Muscle of arm (tissue), 14 donors: ENCODE measurements at places on chromosomes 11 and 22. TPM values are rescaled to one million over a fixed set of nuclear protein-coding genes. Genes with fewer than 3 reads are reported as not detected.

- DNase-seq: no peak
Observed at GRCh38 chr11:106986673-106987072, 31.6 kb downstream of the GUCY1A2 start.

Gene SPI1
- polyA plus RNA-seq: 5.8 TPM

GRCh38 chr11:61764606-61765260 lies 12.3 kb downstream of the MYRF start:
- DNase-seq: no peak

DNA sequence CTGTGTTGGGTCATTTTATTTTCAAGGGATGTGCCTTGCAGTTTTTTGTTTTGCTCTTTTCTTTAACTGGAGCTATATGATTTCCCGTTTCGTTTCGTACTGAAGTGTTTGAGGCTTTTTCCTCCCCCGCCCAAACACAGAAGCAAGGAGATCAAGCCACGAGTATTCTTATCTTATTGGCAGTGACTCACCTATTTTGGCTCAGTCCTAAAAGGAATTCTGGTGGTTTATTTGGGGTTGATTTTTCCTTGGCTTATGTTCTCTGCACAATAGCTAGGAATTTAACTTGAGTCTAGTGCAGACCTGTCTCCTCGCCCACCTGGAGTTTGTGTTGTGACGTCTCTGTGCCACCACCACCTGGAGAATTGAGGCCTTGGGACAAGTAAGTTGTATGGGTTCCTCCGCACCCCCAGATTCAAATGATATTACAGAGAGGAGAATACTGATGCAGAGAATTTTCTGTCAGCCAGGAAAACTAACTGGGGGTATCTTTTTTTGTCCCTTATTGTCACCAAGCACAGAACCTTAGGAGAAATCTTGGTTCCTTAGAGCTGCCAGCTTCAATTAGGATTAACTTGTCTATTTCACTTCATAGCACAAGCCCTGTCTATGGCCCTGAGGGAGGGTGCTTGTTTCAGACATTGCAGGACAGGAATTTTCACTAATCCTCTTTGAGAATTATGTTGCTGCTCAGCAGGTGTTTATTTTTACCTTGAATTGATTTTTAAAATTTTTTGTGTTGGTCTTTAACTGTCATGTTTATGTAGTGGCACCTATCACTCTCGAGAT lies 90.4 kb upstream of the BIRC3 start:
- no peak for DNase-seq

Gene WBP2NL
- polyA plus RNA-seq: 1.8 TPM

DNA sequence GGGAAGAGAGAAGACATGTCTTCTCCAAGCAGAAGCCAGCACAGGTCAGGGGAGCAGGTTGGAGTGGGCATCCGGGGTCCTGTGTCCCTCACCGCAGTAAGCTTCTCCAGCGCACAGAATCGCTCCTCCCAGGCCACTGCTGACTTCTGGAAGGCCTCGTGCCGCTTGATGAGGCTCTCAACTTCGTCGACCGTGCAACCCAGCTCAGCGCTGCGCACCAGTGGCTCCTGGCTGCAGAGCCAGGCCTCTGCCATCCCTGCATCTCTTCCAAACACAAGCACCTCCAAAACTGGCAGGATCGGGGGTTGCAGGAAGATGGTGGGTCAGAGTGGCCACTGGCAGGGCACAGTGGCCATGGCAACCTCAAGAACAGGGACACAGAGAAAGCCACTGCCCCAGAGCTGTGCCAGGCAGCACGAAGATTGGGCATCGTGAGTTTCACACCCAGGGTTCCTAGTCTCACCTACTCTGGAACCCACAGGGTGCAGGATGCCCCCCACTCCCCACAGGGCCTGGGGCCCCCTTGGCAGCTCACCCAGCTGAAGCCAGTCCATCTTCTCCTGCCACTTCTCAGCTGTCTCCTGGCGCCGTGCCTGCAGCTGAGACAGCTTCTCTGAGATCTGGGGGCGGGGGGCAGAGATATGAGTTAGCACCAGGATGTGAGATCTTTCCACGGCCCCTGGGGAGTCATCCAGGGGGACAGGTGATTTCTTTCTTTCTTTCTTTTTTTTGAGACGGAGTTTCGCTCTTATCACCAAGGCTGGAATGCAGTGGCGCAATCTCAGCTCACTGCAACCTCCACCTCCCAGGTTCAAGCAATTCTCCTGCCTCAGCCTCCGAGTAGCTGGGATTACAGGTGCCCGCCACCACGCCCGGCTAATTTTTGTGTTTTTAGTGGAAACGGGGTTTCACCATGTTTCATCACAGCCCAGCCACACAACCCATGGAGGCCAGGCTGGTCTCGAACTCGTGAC lies 11.2 kb upstream of the RBM4B start:
- DNase-seq: no peak

Gene BATF2
- polyA plus RNA-seq: 1.3 TPM

Gene C11orf16
- polyA plus RNA-seq: not detected

DNA sequence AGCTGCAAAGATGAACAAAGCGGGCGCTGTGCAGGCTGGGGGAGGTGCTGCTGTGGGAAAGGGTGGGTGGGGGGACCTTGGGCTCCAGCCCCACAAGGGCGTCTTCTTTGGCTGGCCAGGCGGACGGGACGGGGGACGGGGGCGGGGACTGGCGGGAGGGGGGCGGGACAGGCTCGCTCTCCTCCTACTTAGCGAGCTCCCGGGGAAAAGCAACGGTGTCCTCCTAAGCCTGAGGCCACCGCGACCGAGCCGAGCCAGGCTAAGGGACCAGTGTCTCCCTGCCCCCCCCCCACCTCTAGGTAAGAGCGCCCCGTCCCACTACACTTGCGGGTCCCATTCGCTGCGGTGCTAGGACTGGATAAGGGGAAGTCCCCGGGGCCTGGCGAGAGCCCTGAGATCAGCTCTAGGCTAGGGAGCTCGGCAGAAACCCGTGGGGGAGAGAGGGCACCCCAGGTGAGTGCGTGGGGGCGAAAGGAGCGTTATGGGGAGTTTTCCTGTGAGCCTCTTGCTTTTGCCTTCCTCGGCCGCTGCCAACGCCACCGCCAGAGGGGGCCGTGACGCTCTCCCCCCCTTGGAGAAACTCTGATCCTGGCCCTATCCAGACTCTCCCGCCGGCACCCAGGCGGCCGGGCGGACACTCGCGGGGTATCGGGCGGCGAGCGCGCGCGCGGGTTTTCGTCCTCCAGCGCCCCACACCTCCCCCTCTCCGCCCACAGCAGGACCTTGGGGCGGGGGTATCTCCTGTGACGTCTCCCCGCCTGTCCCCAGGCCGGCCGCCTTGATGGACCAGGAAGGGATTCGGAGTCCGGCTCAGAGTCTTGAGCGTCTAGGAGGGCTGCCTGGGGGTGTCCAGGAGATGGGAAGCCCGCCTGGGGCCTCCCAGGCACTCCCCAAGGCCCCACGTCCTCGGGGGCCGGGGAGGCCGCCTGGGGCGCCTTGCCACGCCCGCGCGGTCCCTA lies at the start of gene PHLDB1:
Gene PHLDB1, plus strand, starts transcription at position 215 of the 959 bp plus-strand sequence. CDS start 6,222 bp downstream, outside the sequence.
- DNase-seq: peak; percentile 61

DNA sequence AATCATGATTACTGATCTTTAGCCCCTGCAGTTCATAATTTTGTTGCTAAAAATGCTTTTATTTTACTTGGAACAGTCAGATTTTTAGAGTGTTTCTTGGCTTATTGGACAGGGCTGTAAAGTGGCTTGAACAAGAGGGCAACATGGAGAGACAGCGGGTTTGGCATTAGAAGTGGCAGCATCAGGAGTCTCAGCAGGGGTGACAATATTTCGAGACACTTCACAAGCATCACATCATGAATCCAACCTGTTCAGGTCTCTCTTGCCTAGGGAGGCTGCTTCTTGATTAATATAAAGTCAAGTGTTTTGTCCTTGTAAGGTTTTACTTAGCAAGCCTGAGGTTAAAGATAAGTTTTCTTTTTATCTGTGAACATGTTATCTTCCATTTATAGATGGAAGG lies 2249.5 kb downstream of the LRRC4C start:
- no peak for DNase-seq

Gene CACNA1I
- polyA plus RNA-seq: 0.37 TPM

Gene ETS1
- 53.9 TPM for polyA plus RNA-seq
